ENCODE measurements at places on chromosomes 7 and 10. TPM values are rescaled to one million over a fixed set of nuclear protein-coding genes. Genes with fewer than 3 reads are reported as not detected.

Gene PI4K2A
- 24.9 TPM for total RNA-seq

Gene ATP6V0A4
- 0.28 TPM for total RNA-seq

Gene OR2A12
- total RNA-seq, result not detected

Gene C7orf57
- not detected for total RNA-seq

Gene DKK1
- 6.0 TPM for total RNA-seq

Gene CDK14
- 20.6 TPM for total RNA-seq

Gene CPEB3
- total RNA-seq, result 4.5 TPM

Gene SLC26A3
- total RNA-seq, result not detected

Gene CBLL1
- total RNA-seq, result 20.0 TPM

Gene ATOH7
- not detected for total RNA-seq

Gene TEX36
- not detected for total RNA-seq

Gene CDH23
- 0.51 TPM for total RNA-seq

Gene CCDC172
- not detected for total RNA-seq

Gene MYL10
- not detected for total RNA-seq

Gene BTBD16
- not detected for total RNA-seq

Gene OR6V1
- total RNA-seq, result not detected

Gene DRGX
- not detected for total RNA-seq

Gene LLCFC1
- not detected for total RNA-seq

Gene EIF5AL1
- total RNA-seq, result 0.27 TPM

Gene APBB1IP
- total RNA-seq, result not detected

Gene PRKG1
- total RNA-seq, result 4.5 TPM

Gene AZGP1
- total RNA-seq, result not detected

Gene TBX20
- 240 TPM for total RNA-seq

Gene LIPM
- total RNA-seq, result not detected

Gene INSYN2A
- total RNA-seq, result not detected

Gene GPRIN2
- total RNA-seq, result 9.1 TPM

Gene ZNF117
- total RNA-seq, result 6.0 TPM

Gene DUSP5
- total RNA-seq, result 75.8 TPM

Gene CALHM3
- total RNA-seq, result not detected

Gene AKR1E2
- total RNA-seq, result 1.8 TPM

Gene OPALIN
- not detected for total RNA-seq

Gene GCK
- 46.4 TPM for total RNA-seq

Gene MET
- total RNA-seq, result 0.88 TPM

Gene SLC18A2
- total RNA-seq, result 0.42 TPM

Gene NUTM2E
- not detected for total RNA-seq

Gene CUZD1
- 0.30 TPM for total RNA-seq

Gene OPN1SW
- total RNA-seq, result not detected

Gene GOLGA7B
- 0.27 TPM for total RNA-seq

Gene KCNIP2
- 63.6 TPM for total RNA-seq

Gene EVX1
- not detected for total RNA-seq

Gene PAX2
- not detected for total RNA-seq
